ENCODE measurements at places on chromosomes 13 and 19.

GRCh38 chr13:73677048-73677601 is 457.1 kb downstream of the KLF12 start:
- no peak for DNase-seq

DNA sequence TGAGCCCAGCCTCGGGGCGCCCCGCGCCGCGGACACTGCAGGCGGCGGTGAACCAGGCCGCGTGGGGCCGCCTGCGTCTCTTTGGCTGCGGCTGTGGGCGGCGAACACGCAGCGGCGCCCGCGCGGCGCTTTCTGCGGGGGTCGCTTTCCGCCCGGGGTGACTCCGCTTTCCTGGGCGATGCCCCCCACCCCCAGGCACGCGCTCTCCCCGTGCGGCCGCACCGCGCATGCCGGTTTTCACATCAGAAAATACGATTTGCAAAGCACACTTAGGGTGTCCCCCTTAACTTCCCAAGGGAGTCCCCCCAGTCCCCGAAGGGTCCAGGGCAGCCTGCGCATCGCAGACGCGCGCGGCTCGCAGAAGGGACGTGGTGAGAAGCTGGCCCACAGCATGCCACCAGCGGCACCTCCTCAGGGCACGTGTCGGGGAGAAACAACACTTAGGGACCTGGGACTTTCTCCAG is 5.3 kb downstream of the F7 start:
- DNase-seq: no peak

GRCh38 chr13:36450534-36450933 is 18.2 kb downstream of the CCNA1 start:
- no peak for DNase-seq

- DNase-seq: no peak
Observed at GRCh38 chr19:58338825-58339558, 12.2 kb downstream of the ZSCAN22 start.

GRCh38 chr13:29902632-29903305 is 52.4 kb upstream of the UBL3 start:
- no peak for DNase-seq
